CD4-positive, alpha-beta T cell treated with Interleukin-21 for 1 hour (primary cell): ENCODE measurements at places on chromosomes 16 and 17.
A peak's percentile ranks its signal among the peaks of the same experiment; 100 is the strongest.

DNA sequence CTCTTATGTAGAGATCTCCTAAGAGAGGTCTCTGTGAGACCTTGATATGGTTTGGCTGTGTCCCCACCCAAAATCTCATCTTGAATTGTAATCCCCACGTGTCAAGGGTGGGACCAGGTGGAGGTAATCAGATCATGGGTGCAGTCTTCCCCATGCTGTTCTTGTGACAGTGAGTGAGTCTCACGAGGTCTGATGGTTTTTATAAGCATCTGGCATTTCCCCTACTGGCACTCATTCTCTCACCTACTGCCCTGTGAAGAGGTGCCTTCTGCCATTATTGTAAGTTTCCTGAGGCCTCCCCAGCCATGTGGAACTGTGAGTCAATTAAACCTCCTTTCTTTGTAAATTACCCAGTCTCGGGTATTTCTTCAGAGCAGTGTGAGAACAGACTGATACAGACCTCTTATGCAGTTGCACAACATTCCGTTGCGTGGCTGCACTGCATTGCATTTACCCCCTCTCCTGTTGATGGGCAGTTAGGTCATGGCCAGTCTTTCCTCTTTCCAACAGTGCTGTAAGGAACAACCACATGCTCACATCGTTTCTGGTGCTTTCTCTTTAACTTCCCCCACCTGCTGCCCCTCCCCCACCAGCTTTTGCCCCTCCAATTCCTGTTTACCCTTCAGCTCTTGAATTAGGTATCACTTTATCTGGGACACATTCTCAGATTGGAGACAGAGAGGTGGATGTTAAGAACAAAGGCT is 43.6 kb upstream of the MED9 start:
- no peak for DNase-seq

- no peak for DNase-seq
Measured at GRCh38 chr17:43608313-43608712, 53.4 kb downstream of the MEOX1 start.

- DNase-seq: no peak
Measured at GRCh38 chr16:2206780-2207433, 1.7 kb downstream of the MLST8 start.

GRCh38 chr17:3602499-3602898 is 6.7 kb downstream of the TRPV1 start:
- DNase-seq: peak; percentile 19

GRCh38 chr17:60610473-60610872 is 10.5 kb downstream of the PPM1D start:
- DNase-seq: no peak

- DNase-seq: no peak
Measured at GRCh38 chr16:35195864-35196216, 1736.4 kb downstream of the TP53TG3F start.

DNA sequence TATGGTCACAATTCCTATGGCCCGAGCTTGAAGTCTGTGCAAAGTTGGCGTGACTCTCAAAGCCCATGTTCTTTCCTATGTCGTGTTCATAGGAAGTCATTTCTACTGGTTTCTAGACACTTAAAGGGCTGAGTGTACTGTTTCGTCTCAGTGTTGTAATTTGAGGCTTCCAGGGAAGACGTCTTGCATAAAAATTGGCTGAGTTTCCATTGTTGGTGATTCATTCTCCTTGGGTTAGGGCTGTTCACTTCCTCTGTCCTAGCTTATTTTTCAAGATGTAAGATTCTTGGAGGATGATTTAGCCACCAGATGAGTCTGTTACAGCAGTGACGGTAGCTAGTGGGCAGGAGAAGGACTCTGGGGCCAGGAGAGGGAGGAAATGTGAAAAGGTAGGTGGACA is 43.1 kb downstream of the PIK3R5 start:
- DNase-seq: no peak

- no peak for DNase-seq
Measured at GRCh38 chr16:56625140-56625942, at the start of gene MT1E. Gene MT1E, plus strand, starts transcription at chr16:56625781. Its CDS starts 71 bp downstream, at chr16:56625852.

GRCh38 chr17:45131616-45132319 is 547 bp downstream of the PLCD3 start:
- peak; percentile 40 for DNase-seq

DNA sequence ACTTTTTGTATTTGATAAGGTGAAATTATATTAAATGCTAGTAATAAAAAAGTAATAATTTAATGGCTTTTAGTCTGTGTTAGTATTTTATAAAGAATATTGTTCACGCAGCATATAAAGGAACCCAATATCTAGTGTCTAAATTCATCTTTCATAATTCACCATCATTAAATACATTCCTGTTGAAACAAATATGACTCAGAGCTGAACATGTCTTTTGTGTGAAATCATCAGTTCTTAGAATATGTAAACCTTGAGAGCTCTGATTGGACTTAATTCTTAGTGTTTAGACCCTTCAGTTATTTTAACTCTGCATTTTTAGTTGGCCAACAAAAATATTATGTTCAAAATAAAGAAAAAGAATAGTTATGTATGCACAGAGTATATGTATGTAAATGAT is 71.8 kb downstream of the ABHD15 start:
- no peak for DNase-seq

GRCh38 chr16:76346210-76346609 is 69.0 kb downstream of the CNTNAP4 start:
- no peak for DNase-seq

DNA sequence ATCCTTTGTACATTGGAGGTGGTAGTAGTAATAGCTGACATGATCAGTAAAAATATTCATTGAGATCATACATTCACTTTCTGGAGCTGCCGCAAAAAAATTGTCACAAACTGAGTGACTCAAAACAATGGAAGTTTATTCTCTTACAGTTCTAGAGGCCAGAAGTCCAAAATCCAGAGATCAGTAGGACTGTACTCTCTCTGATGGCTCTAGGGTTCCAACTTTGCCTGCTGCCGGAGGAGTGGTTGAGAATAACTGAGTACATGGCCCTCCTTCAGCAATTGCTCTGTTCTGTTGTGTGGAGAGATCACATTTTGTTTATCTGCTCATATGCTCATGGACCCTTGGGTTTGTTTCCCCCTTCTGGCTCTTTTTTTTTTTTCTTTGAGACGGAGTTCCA is 23.5 kb downstream of the ABAT start:
- DNase-seq: no peak

GRCh38 chr17:64459284-64459747 is 10.4 kb downstream of the MILR1 start:
- DNase-seq: no peak

DNA sequence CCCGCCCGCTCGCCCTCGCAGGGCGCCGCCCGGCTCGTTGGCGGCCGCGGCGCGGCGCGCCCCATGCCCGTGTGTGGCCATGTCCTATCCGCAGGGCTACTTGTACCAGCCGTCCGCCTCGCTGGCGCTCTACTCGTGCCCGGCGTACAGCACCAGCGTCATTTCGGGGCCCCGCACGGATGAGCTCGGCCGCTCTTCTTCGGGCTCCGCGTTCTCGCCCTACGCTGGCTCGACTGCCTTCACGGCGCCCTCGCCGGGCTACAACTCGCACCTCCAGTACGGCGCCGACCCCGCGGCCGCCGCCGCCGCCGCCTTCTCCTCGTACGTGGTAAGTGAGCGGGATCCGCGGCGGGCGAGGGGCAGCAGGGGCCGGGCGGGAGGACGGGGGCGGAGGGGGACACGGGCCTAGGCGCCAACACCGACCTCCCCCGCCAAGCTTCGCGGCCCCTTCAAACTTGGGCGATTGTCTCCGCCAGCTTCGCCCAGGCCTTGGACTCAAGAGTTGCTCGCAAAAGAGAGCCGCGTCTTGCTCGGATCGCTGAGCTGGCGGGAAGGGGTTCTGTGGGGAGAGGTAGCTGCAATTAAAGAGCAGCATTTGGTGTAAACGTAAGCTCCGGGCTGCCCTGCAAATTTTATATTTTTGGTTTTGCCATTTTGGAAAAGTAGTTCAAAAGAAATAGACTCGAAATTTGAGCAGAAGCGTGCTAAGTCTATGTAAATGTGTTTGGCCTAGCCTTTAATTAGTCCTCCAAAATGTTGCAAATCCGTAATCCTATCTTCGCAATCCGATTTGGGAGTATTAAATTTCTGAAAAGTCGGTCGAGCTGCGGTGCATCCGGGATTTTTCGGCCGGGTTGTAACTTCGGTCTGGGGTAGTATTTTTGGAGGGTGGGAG is 702 bp downstream of the IRX5 start:
- no peak for DNase-seq
